ENCODE measurements at places on chromosomes 5 and 9.

GRCh38 chr9:96874947-96875460 lies 20.7 kb upstream of the ZNF782 start:
- no peak for DNase-seq

GRCh38 chr5:97118261-97119006 lies 24.0 kb downstream of the LIX1 start:
- no peak for DNase-seq

GRCh38 chr9:131815970-131816873 lies 76.3 kb upstream of the RAPGEF1 start:
- DNase-seq = no peak

- DNase-seq = no peak
Observed at GRCh38 chr5:163005949-163006348, 431.4 kb upstream of the CCNG1 start.

GRCh38 chr5:36965179-36965578 lies 88.6 kb downstream of the NIPBL start:
- no peak for DNase-seq

DNA sequence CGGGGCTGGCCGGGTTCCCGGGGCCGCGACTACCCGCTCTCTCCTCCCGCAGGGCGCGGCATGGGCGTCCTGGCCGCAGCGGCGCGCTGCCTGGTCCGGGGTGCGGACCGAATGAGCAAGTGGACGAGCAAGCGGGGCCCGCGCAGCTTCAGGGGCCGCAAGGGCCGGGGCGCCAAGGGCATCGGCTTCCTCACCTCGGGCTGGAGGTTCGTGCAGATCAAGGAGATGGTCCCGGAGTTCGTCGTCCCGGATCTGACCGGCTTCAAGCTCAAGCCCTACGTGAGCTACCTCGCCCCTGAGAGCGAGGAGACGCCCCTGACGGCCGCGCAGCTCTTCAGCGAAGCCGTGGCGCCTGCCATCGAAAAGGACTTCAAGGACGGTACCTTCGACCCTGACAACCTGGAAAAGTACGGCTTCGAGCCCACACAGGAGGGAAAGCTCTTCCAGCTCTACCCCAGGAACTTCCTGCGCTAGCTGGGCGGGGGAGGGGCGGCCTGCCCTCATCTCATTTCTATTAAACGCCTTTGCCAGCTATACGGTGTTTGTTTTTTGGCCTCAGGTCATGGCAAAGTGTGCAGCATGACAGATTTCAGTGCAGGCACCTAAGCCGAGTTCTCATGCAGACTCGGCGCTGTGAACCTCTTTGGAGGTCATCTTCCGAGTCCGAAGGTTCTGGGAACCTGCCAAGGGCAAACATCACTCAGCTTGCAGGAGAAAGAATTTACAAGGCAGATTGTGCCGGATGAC lies 516 bp downstream of the MRPL41 start:
- DNase-seq = no peak

DNA sequence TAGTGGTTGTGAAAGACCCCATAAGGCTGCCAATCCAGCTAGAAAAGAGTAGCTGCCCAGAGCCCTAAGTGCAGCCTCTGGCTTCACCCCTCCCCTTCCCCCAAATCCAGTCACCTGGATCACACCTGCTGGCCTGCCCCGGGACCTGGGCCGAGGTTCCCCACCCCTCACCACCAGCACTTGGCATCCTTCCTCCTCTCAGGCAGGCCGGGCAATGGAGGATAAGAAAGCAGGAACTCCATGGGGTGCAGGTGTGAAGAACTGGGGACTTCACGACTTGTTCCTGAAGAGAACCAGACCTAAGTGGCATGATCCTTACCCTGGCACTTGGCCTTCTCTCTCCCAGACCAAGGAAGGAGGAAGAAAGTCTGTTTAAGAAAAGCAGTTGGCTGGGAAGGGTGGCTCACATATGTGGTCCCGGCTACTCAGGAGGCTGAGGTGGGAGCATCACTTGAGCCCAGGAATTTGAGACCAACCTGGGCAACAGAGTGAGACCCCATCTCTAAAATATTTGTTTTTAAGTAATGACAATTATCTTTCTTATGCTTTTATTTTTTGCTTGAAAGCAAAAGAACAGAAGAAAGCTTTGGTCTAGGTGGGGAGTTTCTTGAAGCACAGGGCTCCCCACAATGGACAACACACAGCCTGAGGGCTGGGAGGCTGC lies 131.1 kb downstream of the PAX5 start:
- DNase-seq = no peak

- DNase-seq = no peak
Observed at GRCh38 chr5:82259172-82259800, 18.9 kb downstream of the RPS23 start.

GRCh38 chr5:96146675-96147074 lies 185.0 kb upstream of the ELL2 start:
- DNase-seq = no peak

DNA sequence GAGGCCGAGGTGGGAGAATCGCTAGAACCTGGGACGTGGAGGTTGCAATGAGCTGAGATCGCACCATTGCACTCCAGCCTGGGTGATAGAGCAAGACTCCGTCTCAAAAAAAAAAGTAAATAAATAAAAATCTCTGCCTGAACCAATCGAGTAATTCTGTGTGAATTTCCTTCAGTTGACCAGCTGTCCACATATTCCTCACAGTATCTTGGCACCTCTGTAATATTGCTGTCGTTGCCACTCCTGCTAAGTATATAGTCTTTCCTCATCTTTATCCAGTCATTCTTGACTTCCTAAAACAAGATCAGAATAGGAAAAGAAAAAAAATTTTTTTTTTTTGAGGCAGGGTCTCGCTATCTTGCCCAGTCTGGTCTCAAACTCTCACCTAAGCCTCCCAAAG lies 29.9 kb downstream of the KDM3B start:
- no peak for DNase-seq

DNA sequence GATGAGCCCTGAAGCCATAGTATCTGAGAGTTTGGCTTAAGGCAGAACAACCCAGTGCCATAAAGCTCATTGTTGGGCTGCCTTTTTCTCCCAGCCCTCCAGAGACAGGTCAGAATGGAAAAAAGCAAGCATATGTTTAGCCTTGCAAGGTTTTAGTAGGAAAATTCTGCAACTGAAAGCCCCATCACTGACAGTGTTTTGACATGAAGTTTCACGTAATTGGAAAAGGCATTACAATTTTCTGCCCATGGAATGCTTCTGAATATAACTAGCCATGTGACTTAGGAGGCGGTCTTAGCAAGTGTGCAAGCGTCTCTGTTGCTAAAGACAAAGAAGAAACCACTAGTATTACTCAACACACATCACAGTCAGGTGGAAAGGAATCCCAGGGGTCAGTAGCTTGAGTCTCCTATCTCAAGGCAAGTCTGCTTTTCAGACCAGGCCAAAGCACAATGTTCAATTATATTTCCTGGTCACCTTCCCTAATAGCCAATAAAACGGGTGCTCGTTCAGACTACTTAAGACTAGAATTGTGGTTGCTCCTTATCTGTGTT lies 117.6 kb downstream of the CARTPT start:
- no peak for DNase-seq

DNA sequence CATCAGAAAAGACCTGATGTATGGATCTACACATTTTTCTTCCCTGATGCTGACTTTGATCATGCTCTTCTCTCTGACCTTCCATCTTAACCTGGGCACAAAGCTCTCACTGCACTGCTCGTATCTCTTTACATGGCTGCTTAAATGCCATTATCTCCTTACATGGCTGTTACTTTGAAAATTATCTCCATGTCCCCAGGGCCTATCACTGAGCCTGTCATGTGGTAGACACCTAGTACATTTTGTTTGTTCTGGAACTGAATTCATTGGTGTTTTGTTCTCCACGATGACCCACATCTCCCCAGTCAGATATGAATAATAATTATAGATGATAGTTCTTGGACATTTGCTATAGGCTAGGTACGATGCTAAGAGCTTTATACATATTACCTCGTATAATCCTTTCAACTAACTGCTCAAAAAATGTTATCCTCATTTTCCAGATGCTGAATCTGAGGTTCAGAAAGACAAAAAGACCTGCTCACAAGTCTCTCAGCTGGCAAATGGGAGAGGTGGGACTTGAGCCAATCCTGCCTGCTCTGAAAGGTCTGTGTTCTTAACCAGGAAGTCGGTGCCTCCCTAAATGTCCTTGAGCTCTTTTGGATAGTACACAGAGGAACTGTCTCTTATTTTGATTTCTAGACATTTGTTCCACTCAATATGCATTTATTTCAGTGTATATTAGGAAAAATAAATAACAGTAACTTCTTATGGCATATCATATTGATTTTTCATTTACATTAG lies 9.8 kb upstream of the CPEB4 start:
- DNase-seq = no peak

GRCh38 chr5:140631831-140632365 lies 1.1 kb downstream of the CD14 start:
- no peak for DNase-seq

- no peak for DNase-seq
Observed at GRCh38 chr5:101370181-101370580, 467.1 kb upstream of the ST8SIA4 start.

DNA sequence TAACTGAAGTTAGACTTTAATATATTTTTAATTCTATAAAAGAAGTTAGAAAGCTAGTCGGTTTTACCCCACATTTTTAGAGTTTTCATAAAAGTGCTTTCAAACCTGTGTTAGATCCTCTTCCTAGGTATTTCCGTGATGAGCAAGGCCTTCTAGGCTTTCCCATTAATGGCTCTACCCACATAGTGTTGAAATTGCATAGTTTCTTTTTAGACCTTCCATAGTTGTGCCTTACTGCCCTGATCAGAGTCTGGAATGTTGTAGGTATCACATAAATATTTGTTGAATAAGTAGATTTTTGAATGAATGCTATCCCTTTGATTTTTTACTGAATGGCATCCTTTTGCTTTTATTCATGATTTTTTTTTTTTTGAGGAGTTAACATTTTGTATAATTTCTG lies 45.3 kb upstream of the GPR21 start:
- no peak for DNase-seq

- DNase-seq = no peak
Observed at GRCh38 chr5:93221-93980, 1.4 kb downstream of the PLEKHG4B start.

GRCh38 chr5:169183576-169183975 lies 117.4 kb downstream of the SLIT3 start:
- DNase-seq = no peak

DNA sequence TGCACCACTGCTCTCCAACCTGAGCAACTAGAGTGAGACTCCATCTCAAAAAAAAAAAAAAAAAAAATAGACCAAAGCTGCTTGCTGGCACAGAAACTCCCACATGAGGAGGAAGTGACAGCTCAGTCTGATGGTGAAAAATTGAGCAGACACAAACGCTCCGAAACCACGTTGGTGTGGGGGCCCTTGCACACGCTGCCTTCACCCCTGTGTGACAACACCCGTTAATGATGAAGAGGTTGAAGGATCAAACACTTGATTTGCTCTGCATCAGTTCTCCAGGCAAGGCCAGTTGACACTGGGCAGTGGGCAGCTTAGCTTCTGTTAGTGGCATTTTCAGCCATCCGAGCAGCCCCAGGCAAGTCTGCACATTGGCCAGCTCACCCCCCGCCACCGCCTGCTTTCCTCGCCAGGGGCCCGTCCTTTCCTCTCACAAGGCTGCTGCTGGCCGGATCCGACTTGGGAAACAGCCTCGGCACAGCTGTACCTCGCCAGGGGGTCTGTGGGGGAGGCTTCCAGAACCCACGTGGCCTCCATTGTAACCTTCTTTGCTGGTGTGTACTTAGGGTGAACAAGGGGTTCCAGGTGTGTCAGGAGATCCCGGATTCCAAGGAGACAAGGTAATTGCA lies 79.8 kb downstream of the COL27A1 start:
- no peak for DNase-seq

DNA sequence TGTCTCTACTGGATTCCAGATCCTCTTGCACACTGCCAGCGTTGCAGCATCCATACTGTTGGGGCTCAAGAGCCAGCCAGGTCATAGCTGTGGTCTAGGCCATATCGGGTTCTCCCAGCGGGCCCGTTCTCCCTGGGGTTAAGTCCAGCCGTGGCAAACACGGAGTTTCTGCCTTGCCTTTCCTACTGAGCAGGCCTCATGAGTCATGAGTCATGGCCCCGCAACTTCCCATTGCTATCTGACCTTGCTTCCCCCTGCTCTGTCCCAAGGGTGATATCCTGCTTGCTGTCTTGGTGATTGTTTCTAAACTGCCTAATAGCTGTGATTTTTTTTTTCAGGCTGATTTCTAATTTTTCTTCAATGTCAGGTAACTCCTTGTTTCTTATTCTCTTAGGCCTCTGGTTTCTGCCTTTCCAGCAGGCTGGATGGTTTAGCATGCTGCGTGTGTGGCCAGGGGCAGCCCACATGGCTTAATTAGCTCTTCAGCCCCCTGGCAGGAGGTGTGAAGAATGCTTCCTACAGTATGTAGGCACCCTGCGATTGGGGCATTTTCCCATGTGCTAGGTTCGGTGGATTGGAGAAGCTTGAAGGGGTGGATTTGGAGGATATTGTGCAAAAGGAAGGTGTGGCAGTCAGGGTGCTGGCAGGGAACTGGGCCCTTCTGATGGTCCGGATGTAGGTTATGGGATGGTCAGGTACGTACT lies 18.7 kb downstream of the DAPK1 start:
- DNase-seq = no peak

DNA sequence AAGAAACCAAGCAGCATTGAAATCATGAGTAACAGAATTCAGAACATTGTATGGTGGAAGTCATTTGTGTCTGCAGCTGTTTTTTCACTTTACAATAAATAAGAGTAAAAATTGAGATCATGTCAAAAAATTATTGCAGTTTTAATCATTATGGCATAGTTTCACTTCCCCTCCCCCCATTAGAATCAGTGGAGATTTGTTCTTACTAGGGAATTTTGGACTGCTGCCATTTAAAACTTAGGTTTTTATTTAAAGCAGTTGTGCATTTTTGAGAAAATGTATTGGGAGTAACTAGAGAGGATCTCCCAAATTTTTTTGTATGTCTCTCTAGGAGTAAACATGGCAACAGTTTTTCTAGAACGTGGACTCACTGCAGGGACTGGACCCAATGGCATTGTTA lies 20.4 kb downstream of the GTF3C4 start:
- DNase-seq = no peak

GRCh38 chr9:3337515-3338225 lies 188.1 kb downstream of the RFX3 start:
- peak; percentile 5 for DNase-seq

GRCh38 chr9:98067184-98067583 lies 10.7 kb downstream of the NANS start:
- no peak for DNase-seq

Data from stimulated activated CD8-positive, alpha-beta memory T cell treated with anti-CD3 and anti-CD28 coated beads, Interleukin-7, amount 100 ng/mL, for 48 hours (primary cell).